GOT3 (cell line): ENCODE measurements at places on chromosomes 6 and 20.

DNA sequence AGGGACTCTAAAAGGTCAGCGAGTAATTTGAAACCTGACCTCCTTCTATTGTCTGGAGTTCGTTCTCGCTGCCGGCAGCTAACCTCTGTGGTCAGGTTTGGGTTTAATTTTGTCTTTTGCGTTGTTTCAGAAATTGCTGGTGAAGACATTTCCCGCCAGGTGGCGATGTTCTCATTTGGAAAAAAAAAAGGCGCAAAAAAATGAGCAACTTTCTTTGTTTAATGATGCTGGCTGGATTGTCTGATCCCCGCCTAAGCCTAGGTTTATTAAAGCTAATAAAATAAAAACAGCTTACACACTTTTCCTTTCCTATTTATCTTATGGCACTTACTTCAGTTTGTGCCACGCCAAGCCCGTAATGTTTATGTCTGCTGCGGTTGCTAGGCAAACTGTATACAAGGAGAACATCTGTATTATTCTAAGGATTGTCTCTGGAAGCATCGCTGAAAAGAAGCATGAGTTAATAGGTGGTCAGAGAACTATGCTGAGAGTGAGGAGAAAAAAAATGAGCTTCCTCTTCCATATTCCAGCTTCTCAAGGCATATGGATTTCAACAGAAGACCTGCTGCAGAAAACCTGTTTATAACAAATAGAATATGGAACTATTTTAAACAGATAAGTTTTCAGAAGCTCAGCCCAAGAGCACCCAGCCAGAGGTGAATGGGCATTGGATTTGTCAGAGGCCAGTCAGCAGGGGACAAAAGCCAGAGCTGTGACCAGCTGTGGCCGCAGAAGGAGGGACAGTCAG lies 205.7 kb downstream of the DOK5 start:
- no peak for DNase-seq

DNA sequence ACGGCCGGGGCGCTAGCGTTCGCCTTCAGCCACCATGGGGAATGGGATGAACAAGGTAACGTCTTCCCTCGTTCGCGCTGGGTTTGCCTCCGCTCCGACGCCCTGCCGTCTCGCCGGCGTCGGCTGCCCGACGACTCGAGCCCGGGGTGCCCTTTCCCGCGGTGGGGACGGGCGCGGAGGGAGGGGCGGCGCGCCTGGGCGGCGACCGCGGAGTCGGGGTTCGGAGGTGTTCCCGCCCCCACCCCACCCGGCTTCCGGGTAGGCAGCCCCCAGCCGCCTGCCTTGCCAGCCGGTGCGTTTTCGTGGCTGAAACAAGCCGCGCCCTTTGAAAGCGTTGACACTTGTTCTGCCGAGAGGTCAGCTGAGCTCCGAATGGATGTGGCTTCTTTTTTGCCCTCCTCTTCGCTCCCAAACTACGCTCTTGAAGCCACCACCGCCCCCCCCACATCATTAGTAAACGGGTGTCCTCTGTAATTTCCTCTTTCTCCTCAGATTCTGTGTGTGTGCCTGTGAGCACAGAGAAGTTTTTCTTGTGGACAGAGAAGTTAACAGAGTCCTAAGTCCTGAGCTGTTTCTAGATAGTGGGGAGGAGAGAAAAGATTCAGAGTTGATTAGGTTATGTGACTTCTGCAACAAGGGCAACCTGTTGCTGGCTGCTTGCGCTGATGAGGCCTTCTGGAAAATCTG lies 362 bp downstream of the DUSP22 start:
- DNase-seq, result no peak

GRCh38 chr6:44989391-44989790 lies 338.7 kb upstream of the RUNX2 start:
- DNase-seq, result no peak

DNA sequence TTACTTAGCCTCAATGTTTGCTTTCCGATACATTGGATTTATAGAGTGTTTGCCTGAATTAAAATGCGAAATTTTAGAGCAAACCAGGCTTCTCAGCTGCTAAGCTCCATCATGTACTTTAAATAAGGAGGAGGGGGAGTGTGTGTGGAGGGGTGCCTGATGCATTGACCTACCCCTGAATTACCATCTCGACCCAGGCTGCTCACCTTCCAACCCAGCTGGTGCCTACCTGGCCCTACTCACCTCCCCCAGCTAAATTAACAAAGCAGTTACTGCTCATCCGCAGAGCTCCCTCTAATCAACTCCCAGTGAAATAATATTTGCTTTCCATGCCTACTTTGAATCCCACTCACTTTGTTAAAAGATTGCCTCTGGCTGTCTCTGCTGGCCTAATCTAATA lies 544.5 kb downstream of the MAFB start:
- DNase-seq, result no peak

DNA sequence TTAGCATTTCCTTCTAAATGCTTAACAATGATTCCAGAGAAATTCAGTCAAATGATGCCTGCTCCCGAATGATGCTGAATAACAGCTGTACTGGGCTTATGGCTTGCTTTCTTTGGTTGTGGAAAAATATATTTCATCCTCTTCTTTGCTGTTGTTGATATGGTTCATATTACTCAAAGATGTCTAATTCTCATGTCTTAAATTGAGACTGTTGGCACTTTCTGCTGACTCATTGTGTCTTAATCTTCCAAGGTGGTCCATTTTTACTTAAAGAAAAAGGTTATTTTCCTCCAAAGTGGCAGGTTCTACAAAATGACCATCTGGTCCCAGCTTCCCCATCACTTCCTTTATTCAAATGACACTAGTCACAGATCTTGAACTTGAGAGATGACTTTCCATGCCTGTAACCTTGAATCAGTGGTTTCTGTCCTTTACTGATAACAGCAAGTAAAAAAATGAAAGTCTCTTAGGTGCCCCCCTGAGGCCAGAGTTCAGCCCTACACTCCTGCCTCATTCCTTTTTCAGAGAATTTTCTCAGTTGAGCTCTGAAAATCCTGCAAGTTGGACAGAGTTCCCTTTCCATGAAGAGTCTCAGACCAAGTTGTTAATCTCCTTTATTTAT lies 6.9 kb downstream of the SNAP25 start:
- no peak for DNase-seq

DNA sequence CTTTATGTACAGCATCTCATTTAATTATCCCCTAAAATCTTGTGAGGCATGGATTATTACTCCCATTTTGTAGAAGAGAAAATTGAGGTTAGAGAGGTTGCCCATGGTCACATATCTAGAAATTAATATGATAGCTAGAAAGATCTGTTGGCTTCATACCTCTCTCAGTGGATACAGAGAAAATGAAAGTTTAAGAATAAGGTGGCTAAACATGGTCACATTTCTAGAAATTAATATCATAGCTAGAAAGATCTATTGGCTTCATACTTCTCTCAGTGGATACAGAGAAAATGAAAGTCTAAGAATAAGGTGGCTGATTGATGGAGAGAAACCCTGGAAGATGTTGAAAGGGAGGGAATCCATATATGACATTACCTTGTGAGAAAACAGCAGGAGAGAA lies 260.7 kb upstream of the MAN1A1 start:
- no peak for DNase-seq

GRCh38 chr6:127019828-127020227 lies 98.6 kb upstream of the RSPO3 start:
- DNase-seq, result no peak

DNA sequence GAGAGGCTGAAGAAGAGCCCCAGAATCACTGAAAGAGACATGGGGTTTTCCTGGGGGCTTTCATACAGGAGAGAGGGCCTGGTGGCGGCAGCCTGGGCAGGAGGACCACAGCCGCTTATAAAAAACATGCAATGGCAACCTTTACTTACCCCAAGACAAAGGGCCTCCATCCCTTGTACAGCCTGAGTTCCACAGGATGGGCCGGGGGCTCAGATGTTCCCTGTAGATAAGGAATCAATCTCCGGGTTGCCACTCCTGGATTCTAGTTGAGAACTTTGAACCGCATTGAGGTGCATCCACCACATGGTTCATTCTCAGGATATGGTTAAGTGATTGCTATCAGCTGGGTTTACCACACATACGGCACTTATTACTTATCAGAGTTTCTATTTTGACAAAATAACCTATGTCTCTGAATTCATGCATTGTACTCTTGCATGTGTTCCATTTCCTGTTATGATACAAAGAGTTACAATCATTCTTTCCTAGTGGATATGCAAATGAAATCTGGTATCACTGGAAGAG lies 677.6 kb downstream of the KIF16B start:
- DNase-seq, result no peak

GRCh38 chr6:44527583-44528369 lies 140.3 kb downstream of the CDC5L start:
- no peak for DNase-seq

- DNase-seq, result no peak
Observed at GRCh38 chr6:80333342-80333741, 226.9 kb downstream of the BCKDHB start.

- DNase-seq, result no peak
Observed at GRCh38 chr6:85394853-85395538, 54.9 kb upstream of the NT5E start.

DNA sequence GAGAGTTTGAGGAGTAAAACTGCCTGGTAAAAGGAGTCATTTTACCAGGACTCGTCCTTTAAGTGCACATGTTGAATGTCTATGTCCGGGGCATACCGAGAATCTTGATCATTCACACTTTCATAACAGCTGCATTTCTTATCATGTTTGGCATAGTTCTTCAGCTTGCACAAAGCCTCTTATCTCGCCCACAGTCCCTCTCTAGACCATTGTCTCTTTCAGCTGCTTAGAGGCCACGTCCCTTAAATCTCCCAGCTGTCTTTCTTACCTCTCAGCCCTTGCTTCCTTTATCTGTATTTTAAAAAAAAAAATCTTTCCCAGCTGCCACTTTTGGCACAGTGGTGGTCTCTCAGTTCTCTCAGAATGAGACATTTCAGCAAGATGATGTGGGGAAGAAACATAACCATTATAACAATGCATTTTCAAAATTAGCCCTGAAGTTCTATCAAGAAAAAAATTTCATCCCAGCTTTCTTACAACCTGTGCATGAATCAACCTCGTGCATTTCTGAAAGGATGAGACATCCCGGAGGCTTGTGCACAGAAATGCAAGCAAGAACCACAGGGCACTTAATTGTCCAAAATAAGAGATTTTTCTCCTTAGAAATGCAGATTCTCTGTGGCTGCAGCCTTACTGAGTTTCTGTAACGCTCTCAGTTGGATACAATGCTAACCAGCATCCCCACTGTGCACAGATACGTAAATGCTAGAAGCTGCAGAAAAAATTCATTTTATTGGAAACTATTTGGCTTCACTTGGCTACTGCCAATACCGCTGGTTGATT lies 24.2 kb downstream of the RBM24 start:
- DNase-seq, result no peak

GRCh38 chr20:51497542-51498467 lies 44.7 kb downstream of the NFATC2 start:
- no peak for DNase-seq

DNA sequence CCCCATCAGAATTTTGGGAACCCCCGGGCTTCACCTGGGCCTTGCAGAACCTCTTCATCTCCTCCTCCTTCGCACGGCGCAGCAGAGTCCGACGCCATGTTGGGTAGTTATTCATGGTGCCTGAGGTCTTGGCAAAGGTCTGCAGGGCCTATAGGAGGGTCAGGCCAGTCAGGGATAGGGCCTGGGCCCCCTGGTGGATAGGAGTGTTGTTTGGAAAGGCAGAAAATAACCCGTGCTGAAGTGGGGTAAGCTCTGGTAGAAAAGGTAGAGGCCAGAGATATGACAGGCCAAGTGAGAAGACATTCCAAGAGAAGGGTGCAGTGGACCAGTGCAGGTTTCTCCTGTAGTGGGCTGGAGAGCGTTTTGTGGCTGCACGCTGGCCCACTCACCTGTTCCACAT lies 4.9 kb downstream of the SMPD2 start:
- no peak for DNase-seq

DNA sequence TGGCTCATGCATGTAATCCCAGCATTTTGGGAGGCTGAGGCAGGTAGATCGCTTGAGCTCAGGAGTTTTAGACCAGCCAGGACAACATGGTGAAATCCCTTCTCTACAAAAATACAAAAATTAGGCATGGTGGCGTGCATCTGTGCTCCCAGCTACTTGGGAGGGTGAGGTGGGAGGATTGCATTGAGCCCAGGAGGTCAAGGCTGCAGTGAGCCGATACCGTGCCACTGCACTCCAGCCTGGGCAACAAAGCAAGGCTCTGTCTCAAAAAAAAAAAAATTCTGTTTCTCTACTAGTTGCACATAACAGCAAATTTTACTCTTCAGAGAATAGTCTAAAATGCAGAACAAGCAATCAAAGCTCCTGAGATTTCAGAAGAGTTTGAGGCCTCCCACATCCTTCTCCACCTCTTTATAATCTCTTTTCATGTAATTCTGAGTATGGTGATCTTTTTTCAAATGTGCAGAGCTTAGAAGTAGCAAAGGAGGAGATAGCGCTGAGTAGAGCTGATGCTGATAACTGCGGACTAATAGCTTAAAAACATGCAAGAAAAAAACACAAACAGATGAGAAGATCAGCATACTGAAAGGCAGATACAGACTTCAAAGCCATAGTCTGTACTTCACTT lies 23.3 kb downstream of the LRRN4 start:
- no peak for DNase-seq

DNA sequence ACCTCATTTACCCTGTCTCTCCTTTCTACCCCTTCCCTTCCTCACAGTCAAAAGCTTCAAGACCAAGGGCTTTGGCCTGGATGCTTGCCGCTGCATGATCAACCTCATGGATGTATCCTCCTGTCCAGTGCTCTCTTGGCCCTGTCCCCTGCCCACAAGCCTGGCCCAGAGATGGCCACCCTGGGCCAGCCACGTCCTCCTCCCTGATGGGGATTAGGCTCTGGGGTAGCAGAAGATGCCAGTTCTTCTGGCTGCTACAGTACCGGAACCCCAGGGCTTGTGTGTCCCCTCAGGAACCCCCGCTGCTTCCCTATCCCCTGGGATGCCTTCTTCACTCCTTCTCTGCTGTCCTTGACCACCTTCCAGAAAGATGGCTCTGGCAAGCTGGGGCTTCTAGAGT lies 22.3 kb downstream of the CAPN11 start:
- no peak for DNase-seq

- DNase-seq, result no peak
Observed at GRCh38 chr6:40353197-40353966, 233.8 kb downstream of the LRFN2 start.

- DNase-seq, result no peak
Observed at GRCh38 chr20:890666-891057, 25.5 kb downstream of the ANGPT4 start.

DNA sequence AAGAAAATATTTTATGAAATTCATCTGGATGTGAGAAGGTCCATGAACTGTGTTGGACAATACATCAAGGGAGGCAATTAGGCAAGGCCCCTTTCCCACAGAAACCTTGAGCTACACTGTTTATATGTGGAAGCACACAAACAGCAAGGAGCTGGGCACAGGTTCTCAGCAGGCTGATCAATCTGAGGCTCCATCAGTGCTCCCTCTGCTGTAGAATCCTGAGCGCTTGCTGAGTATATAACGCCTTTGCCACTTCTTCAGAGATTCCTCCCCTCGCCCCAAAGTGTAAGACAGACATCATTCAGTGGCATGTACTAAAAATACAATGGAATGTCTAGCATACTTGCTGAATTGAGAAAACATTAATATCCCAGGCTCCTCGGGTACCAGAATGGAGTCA lies 146.9 kb downstream of the PRKN start:
- no peak for DNase-seq

- no peak for DNase-seq
Observed at GRCh38 chr20:62728028-62728780, 19.6 kb downstream of the NTSR1 start.

- DNase-seq, result no peak
Observed at GRCh38 chr6:107611094-107611810, 121.3 kb downstream of the SOBP start.
